Stimulated activated CD4-positive, alpha-beta T cell treated with anti-CD3 and anti-CD28 coated beads, Interleukin-4, amount 100 ng/mL, for 48 hours (primary cell): ENCODE measurements at places on chromosomes 7 and 10.
A peak's percentile ranks its signal among the peaks of the same experiment; 100 is the strongest.

GRCh38 chr10:79102498-79102874 lies 33.7 kb downstream of the ZMIZ1 start:
- DNase-seq: no peak

DNA sequence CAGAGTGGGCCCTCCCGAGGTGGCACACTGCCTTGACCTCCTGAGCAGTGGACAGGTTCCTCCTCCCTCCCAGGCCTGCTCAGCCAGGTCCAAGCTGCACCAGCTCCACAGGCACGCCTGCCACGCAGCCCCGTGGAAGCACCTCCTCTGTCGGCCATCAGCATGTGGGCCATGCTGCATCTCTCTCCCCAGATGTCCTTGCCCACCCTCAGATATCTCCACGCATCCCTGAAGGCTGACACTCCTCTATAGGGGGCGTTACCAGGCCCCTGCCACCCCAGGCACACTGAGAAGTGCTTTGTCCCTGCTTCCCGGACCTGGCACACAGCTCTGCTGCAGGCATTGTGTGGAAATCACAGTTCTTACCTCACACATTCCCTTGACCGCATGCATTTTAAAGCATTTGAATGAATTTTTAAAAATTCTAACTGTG lies 598.5 kb downstream of the SDK1 start:
- no peak for DNase-seq

- DNase-seq: no peak
Observed at GRCh38 chr10:80739328-80739727, 201.6 kb downstream of the SH2D4B start.

- DNase-seq: no peak
Observed at GRCh38 chr10:26557641-26558014, 119.5 kb downstream of the APBB1IP start.

DNA sequence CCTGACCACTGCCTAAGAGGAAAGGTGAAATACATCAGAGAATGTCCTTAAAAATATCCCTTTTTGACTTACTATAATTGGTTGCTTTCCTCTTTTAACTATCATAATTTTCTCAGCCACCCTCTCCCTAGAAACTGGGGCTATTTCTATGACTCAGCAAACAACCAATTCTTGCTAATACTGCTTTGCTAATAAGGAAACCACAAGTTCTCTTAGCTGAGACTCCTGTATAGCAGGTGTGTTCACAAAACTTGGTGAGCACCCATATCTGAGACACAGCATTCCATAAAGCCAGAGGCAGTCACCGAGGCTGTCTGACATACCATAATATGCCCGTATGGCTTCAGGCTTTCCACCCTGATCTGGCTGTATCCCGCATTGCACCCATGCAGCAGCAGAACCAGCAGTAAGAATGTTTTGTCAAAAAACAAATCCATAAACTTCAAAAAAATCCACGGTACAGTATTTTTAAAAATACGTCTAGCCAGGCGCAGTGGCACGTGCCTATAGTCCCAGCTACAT lies 191.7 kb upstream of the C7orf33 start:
- no peak for DNase-seq

GRCh38 chr7:70779321-70779720 lies 352.6 kb upstream of the GALNT17 start:
- DNase-seq: no peak

- no peak for DNase-seq
Observed at GRCh38 chr10:104434601-104435000, 81.0 kb downstream of the CFAP58 start.

- no peak for DNase-seq
Observed at GRCh38 chr10:87961314-87961713, 97.9 kb downstream of the PTEN start.

DNA sequence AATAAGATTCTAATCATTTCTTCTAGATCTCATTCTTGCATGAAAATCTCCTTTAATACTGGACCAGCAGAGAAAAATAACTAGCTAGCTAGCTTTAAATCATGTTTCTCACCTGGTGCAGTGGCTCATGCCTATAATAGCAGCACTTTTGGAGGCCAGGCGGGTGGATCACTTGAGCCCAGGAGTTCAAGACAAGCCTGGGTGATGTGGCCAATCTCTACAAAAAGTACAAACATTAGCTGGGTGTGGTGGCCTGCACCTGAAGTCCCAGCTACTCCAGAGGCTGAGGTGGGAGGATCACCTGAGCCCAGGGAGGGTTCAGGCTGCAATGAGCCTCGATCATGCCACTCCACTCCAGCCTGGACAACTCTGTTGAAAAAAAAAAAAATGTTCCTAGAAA lies 99.2 kb downstream of the BAMBI start:
- DNase-seq: no peak

DNA sequence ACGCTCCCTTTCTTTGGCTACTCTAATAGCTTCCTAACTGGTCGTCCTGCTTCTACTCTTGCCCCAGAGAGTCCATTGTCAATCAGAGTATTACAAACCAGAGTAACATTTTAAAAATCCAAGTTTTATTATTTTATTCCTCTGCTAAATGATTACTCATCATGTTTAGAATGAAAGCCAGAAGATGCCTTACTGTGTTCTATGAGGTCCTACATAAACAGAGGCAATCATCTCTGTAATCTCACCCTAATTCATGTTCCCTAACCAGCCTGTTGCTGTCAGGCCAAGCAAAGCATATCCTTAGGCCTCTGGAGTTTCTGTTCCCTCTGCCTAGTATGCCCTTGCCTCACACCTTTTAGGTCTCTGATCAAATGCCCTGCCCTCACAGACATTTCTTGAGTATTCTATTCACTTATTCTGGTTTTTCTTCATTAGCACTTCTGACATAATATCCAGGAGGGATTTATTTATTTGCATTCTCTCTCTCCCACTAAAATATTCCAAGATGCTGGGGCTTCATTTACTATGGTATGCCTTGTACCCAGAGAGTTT lies 497.5 kb downstream of the PHTF2 start:
- DNase-seq: no peak

DNA sequence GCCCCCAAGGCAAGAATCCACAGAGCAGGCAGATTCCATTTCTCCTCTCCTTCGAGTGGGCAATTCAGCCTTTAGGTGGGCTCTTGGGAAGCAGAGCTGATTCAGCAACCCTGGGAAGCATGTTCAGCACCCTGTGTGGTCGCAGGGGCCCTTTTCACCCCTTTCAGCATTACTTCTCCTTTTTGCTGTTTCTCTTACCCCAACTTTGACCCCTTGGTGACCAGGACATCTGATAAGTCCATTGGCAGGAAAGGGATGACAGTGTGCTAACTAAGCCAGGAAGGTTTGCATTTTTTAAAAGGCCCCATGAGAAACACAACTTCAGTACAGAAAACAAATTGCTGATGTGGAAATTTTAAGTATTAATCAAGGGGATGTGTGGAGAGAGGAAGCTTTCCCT lies 283.7 kb upstream of the NRP1 start:
- no peak for DNase-seq

GRCh38 chr10:78134773-78135306 lies 101.2 kb downstream of the RPS24 start:
- no peak for DNase-seq

GRCh38 chr7:128835231-128835751 lies 5.1 kb downstream of the FLNC start:
- no peak for DNase-seq

DNA sequence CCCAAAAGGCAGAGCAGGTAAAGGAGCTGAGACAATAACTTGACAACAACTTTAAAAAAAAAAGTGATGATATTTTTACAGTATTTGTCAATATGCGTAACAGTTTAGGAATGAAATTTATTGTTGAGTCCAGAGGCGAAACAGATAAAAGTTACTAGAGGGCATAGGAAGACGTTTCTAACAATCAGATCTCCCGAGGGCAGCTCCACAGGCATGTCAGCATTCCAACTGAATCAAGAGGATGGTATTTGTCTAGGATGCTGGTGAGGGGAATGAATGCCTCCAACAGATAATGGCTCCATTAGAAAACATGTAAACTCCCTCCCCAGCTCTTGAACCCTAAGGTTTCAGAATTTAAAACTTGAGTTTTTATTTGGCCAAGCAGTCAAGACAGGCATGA lies 733.9 kb upstream of the SORCS1 start:
- no peak for DNase-seq

DNA sequence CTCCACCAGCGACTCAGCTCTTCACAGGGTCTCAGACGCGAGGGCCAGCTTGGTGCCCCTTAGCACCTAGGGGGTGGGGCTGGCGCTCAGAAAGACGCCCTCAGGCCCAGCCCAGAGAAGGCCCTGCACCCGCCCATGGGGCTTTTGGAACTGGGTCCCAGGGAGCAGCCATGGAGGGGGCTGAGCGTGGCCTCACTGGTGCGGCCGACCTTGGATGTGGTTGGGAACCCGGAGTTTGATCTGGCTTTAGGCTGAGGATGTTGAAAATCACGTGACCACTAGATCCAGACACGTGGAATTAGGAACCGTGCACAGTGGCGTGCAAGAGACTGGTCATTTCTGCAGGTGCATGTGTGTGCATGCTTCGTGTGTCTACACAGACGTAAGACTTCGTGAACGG lies 185.4 kb downstream of the DNAJB6 start:
- no peak for DNase-seq

GRCh38 chr10:44993922-44994751 lies 6.6 kb upstream of the ZNF22 start:
- DNase-seq: no peak

- DNase-seq: no peak
Observed at GRCh38 chr10:930625-931325, 730 bp downstream of the LARP4B start.

- DNase-seq: no peak
Observed at GRCh38 chr10:33621101-33621500, 286.6 kb upstream of the NRP1 start.

- no peak for DNase-seq
Observed at GRCh38 chr7:129443612-129444011, 9.4 kb downstream of the STRIP2 start.

GRCh38 chr7:33790746-33791145 lies 114.6 kb upstream of the BMPER start:
- no peak for DNase-seq

- no peak for DNase-seq
Observed at GRCh38 chr10:120570418-120570817, 113.4 kb downstream of the PLPP4 start.

DNA sequence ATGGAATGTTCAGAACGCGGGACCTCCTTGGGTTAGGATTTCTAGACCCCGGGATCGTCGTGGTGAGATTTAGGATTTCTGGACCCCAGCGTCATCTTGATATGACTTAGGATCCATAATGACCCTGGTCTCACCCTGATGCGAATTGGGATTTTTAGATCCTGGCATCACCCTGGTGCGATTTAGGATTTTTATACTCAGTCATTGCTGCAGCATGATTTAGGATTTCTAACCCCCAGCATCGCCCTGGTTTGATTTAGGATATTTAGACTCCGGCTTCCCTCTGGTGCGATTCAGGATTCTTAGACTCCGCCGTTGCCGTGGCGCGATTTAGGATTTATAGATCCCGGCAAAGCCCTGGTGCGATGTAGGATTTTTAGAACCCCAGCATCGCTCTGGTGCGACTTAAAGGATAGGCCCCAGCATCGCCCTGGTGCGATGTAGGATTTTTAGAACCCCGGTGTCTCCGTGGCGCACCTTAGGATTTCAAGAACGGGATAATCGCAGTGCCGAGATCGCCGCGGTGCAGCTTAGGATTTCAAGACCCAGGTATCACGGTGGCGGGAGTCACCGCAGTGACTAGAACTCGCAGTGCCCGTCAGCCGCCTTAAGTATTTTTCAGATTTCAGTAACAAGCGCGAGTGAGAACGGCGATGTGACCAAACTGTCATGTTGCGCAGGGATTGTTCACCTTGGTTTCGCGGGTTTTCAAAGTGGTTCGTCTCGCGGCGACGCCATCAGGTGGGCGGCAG lies 814 bp downstream of the MEST start:
- no peak for DNase-seq

- no peak for DNase-seq
Observed at GRCh38 chr7:69885431-69885830, 287.2 kb downstream of the AUTS2 start.

- no peak for DNase-seq
Observed at GRCh38 chr10:106519376-106520030, 645.0 kb downstream of the SORCS1 start.

- DNase-seq: no peak
Observed at GRCh38 chr7:10707519-10707918, 266.2 kb upstream of the PHF14 start.

DNA sequence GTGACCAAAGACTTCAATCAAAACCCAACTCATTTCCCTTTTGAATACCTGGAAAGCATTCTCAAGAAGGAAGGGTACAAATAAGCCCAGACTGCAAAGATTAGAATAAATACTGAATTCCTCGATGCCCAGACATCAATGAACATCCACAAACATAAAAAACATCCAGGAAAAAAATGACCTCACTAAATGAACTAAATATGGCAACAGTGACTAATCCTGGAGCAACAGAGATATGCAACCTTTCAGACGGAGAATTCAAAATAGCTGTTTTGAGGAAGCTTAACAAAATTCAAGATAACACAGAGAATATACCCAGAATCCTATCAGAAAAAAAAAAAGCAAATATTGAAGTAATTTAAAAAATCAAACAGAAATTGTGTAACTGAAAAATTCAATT lies 43.2 kb downstream of the PCLO start:
- DNase-seq: no peak

GRCh38 chr10:21372651-21373410 lies 152.7 kb downstream of the SKIDA1 start:
- peak; percentile 12 for DNase-seq

- no peak for DNase-seq
Observed at GRCh38 chr10:13949844-13950542, 363.2 kb downstream of the PRPF18 start.

GRCh38 chr10:25465582-25466372 lies 291.0 kb downstream of the GPR158 start:
- no peak for DNase-seq

DNA sequence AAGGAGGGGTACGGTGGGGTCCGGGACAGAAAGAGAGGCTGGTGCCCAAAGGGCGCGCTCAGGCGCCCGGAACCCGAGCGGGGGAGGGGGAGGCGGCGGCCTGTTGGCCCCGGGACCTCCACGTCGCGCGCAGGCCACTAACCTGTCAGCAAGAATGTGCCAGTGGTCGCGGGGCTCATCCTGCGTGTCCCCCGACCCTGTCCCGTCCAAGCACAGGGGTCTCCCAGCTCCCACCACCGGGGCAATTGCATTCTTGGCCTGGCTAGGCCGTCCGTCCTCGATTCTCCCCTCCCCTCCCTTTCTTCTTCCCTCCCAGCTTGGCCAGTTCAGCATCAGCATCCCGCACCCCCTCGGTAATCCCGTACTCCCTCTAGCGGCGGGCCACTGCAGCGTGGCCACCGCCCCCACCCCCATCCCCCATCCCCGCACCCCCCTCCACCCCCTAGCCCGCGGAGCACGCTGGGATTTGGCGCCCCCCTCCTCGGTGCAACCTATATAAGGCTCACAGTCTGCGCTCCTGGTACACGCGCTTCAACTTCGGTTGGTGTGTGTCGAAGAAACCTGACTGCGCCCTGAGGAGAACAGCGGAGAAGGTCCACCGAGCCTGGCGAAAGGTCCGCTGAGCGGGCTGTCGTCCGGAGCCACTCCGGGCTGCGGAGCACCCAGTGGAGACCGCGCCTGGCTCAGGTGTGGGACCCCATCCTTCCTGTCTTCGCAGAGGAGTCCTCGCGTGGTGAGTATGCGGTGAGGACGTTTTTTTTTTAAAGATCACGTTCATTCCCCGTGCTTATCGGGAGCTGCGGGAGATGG lies at the start of gene SGCE:
Gene SGCE (minus strand): TSS at position 286 of the 810 bp plus-strand sequence. CDS start 35 bp downstream, at position 251.
- DNase-seq: peak; percentile 37
